AML-193 (cell line): ENCODE measurements at places on chromosomes 5 and 9.

DNA sequence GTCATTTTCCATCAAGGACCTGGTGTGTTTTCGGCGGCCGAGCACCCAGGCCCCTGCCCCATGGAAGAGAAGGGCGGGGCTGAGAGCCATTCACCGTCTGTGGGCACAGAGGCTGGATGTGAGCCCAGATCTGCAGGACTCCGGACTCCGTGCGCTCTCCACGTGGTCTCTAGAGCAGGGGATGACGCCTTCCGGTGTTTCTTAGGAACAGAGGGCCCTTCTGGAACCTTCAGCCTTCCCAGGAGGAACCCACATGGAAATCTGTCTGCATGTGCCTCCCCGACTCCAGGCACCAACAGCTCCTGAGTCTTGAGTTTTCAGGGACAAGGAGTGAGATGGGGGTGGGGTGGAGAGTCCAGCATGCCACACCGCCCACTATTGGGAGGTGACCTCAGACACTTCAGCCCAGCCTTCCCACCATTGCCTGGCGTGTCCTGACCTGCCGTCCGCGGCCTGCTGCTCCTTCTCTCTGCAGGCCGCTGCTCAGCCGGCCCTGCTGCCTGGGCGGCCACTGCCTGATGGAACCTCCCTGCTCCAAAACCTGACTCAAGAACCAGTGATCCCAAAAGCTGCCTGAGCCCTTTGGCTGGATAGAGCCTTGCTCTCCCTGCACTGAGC is 2.4 kb upstream of the RXRA start:
- DNase-seq = no peak

GRCh38 chr5:3825531-3826451 is 230.2 kb downstream of the IRX1 start:
- DNase-seq = no peak

GRCh38 chr5:115884704-115885103 is 43.0 kb downstream of the AP3S1 start:
- DNase-seq = no peak

DNA sequence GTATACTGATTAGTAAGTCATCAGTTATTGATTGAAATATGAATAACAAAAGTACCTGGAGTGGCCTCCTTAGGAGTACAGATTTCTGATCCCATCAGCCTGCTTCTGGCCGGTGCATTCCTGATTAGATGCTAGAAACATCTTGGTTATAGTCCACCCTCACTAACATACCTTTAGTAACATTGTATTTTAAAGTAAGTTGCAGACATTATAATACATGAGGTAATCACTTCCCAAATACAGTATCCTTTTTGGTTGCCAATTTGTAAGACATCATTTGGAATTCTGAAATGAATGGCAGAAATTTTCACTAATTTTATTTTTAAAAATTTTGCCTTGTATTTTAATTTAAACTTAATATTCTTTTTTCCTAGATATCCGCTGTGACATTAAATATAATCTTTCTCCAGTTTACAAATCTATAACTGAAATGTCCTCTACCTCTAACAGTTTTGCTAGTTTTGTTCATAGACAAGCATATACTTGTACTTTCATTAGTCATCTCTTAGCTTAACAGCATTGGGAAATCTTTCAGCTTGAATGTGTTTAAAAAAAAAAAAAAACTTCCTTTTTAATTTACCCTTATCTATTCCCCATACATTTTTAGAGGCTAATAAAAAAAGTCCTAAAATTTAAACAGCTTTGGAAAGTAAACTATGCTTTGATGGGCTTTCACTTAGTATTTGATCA is 178.9 kb downstream of the XRCC4 start:
- DNase-seq = peak; percentile 31

DNA sequence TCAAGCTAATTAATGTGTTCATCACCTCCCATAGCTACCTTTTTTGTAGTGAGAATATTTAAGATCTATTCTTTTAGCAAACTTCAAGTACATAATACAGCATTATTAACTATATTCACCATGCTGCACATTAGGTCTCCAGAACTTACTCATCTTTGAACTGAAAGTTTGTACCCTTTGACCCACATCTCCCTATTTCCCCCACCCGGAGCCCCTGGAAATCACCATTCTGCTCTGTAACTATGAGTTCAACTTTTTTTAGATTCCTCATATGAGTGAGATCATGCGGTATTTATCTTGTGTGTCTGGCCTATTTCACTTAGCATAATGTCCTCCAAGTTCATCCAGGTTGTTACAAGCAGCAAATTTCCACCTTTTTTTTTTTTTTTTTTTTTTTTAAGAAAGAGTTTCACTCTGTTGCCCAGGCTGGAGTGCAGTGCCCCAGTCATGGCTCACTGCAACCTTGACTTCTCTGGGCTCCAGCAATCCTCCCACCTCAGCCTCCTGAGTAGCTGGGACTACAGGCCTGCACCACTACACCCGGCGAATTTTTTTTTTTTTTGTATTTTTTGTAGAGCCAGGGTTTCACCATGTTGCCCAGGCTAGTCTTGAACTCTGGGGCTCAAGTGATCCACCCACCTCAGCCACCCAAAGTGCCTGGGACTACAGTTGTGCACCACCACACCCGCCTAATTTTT is 100.4 kb upstream of the SAP30L start:
- no peak for DNase-seq

DNA sequence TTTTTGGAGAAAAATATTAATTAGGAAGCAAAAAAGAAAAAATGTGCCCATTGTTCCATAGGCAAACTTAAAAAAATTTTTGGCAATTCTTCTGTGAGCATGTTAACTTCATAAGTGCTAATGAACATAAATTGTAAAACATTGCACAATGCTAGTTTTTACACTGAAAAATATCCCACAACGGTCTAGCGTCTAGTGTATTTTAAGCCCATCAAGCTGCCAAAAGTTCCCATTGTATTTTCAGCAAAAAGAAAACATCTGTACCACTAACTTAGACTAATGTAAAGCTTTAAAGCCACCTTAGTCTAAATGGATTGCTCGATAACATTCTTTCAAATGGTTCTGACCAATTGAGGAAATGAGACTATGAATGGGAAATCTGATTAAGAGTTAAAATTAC is 2.8 kb downstream of the NR6A1 start:
- DNase-seq = no peak

GRCh38 chr5:132457371-132458225 is 33.0 kb downstream of the IRF1 start:
- peak; percentile 93 for DNase-seq
